IMR-90 (cell line): ENCODE measurements at places on chromosomes 2 and 18. TPM values are rescaled to one million over a fixed set of nuclear protein-coding genes. Genes with fewer than 3 reads are reported as not detected.
A peak's percentile ranks its signal among the peaks of the same experiment; 100 is the strongest.

GRCh38 chr2:145324748-145325147 is 804.8 kb upstream of the ZEB2 start:
- DNase-seq: no peak

- DNase-seq: no peak
Observed at GRCh38 chr2:129812071-129812470, 167.4 kb upstream of the RAB6C start.

DNA sequence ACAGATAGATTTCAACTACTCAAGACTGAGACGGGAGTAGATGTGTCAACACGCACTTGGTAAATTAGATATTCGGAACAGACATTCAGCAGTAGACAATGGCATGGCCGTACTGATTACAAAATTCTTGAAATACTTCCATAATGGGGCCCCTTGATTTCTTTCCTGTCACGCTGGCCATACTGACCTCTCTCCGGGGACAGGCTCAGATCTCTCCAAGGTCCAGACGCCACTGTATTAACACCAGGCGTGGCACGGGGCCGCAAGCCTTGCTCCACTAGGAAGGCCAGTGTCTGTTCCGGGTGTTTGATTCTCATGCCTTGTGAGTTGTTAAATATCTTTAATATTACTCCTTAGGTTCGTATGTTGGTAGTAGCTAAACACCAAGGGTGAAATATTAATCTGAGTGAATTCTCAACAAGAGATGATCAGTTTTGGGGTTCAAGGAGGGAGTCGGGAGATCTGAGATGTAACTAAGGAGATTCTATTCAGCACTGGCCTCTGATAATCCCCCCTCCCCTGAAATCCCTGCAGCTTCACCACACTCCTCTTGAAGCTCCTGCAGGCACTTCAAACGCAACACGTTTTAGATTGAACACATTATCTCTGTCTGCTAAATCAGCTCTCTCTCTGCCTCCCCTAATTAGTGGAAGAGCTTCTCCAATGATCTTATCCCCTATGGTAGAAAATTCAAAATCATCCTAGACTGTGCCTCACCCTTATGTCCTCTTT is 2.2 kb upstream of the EHD3 start:
- no peak for DNase-seq

GRCh38 chr18:21112543-21113105 is 1.0 kb upstream of the ROCK1 start:
- peak; percentile 32 for DNase-seq

- no peak for DNase-seq
Observed at GRCh38 chr2:207338220-207338607, 172.5 kb upstream of the KLF7 start.

- DNase-seq: peak; percentile 74
Observed at GRCh38 chr18:12271376-12272235, 17.4 kb downstream of the CIDEA start.

DNA sequence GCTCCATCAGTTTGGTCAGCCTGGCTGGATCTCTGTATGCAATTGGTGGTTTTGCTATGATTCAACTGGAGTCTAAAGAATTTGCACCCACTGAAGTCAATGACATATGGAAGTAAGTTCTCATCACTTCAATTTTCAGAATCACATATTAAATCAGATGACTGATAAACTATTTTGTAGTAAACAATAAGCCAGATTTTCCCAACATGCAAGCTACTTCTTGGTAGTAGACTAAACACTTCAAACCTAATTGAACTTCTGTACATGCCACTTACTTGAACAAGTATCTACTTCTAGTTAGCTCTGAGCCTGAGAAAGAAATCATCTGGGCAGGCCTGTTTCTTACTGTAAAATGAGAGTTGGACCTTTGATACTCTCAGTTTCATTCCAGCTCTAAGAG is 11.4 kb downstream of the KLHL41 start:
- peak; percentile 45 for DNase-seq

Gene PAX8
- total RNA-seq: 0.18 and 0.28 TPM in 2 replicates

Gene LYG1
- total RNA-seq: not detected in 2 replicates

Gene SKA1
- 5.9 and 13.9 TPM in 2 replicates for total RNA-seq
